ENCODE measurements at places on chromosomes 1 and 21.

GRCh38 chr1:43451157-43451591 is 2.6 kb downstream of the HYI start:
- no peak for DNase-seq

- DNase-seq: no peak
These were observed 272.9 kb upstream of the TMEM51 start for GRCh38 chr1:14880456-14881316.

GRCh38 chr1:202282025-202282371 is 59.7 kb downstream of the UBE2T start:
- DNase-seq: no peak

- no peak for DNase-seq
These were observed 33.8 kb upstream of the CREG1 start for GRCh38 chr1:167587342-167587741.

- no peak for DNase-seq
These were observed 6.2 kb upstream of the KCNK2 start for GRCh38 chr1:215076322-215076721.

All from putamen (tissue), 1 donor.